ENCODE measurements at places on chromosomes 5 and 9.

GRCh38 chr9:135608999-135609317 is 30.4 kb downstream of the GLT6D1 start:
- DNase-seq: no peak

DNA sequence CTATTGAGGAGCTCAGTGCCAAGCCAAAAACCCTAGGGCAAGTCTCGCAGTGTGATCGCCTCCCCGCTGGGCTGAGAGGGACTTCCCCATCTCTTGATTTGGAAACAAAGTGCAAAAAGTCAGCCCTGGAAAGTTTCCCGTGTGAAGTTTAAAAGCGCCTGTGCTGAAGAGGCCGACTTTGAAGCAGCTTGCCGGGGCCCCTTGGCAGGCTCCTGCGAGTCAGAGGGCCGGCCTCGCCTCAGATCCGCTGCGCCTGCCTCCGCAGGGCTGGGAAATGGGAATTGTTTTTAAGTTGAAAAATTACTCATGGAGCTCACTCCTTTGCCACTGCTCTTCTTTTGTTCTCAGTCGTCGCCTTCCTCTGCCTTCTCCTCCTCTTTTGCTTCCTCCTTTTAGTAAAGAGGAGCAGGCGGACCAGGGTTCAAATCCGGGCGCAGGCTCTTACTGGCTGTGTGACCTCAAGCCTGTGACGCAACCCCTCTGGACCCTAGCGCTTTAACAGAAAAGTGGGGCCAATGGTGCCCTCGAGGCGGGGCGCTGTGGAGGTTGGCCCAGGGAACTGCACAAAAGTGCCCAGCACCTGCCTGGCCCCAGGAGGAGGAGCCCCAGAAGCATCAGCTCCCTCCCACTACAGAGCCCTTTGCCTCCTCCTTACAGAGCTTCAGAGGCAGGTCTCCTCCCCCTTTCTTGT is 14.7 kb upstream of the LHX2 start:
- no peak for DNase-seq

DNA sequence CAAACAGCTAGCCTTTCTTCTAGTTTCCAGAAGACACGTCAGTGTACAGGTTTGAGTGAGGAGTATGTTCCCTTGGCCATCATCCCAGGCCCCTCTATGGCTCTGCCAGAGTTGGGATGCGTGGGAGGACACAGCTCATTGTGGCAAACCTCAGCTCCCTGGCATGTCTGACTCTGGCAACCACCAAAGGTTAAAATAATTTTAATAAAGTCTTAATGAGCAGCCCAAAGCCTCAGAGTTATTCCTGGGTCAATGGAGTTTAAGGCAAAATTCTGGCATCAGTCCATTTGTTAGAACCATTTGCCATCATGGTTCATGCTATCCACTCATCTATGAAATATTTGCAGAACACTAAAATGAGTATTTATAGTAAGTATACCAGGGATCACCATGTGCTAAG is 79.8 kb upstream of the PAPPA start:
- no peak for DNase-seq

- no peak for DNase-seq
Measured at GRCh38 chr5:148937830-148938521, 111.6 kb downstream of the ADRB2 start.

GRCh38 chr9:10479172-10479571 is 133.6 kb downstream of the PTPRD start:
- DNase-seq: no peak

DNA sequence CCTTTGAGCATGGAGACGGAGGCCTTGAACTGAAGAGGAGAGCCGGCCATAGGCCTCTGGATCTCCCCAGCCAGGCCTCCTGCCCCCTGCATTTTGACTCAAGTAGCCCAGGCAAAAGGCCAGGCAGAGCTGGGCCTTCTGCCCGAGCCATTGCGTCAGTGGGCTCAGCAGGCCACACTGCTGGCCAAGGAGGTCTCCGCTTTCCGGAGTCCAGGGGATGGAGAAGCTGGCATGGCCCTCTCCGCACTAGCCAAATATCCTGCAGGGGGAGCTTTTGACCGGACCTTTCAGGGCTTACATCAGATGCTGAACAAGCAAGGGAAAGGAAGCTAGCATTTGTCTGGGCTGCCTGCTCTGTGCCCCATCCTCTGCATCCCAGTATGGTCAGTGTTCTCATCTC is 386.8 kb downstream of the TRIM36 start:
- no peak for DNase-seq

GRCh38 chr9:34630402-34631154 is 1.7 kb upstream of the ARID3C start:
- DNase-seq: no peak

DNA sequence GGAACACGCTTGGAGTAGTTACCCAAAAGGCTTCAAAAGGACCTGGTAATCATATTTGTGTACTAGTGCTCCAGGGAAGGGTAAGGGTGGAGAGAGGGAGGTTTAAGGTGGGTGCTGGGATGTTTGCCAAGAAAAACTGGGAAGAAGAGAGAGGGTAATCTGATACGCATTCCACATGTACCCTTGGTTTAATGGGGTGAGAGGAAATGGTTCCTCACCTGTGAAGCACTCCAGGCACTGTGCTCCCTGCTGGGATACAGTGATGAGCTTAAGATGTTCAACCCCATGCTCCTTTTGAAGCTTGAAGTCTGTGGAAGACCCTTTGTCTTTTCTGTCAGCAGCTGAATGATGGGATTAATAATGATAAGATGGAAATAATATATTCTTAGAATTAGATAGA is 98.4 kb downstream of the COX7C start:
- no peak for DNase-seq

GRCh38 chr9:108048406-108049025 is 558.9 kb upstream of the KLF4 start:
- DNase-seq: no peak

DNA sequence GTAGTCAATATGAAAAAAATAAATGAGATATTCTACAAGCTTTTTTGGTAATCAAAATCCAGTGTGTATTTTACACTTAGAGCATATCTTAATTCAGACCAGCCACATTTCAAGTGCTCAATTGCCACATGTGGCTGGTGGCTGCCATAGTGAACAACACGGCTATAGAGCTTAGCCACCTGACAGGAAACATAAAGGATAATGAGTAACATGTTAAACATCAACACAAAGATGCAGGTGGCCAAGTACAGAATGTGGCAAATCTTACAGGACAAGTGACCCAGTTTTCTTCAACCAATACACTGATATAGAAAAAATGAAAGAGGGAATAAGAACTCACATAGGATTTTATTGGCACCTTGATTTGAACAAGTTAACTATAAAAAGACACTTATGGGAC is 61.4 kb downstream of the KIF24 start:
- no peak for DNase-seq

- no peak for DNase-seq
Measured at GRCh38 chr5:12237837-12238575, 333.8 kb upstream of the CTNND2 start.

DNA sequence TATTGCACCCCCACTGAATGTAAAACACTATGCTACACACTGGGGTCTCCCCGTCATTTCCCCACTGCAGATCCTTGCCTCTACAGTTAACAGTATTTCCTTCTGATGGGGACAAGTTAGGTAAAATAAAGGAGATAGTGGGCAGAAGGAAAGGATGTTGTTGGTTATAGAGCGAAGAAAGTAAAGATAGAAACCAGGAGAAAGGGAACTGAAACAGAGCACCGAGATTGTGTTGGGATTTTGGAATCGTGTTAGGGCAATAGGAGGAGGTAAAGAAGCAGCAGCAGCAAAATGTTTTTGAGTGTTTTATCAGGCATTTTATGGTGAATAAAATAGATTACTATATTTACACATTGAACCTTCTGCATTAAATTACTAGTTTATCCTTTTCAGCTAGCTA is 60.0 kb downstream of the PAM start:
- no peak for DNase-seq

DNA sequence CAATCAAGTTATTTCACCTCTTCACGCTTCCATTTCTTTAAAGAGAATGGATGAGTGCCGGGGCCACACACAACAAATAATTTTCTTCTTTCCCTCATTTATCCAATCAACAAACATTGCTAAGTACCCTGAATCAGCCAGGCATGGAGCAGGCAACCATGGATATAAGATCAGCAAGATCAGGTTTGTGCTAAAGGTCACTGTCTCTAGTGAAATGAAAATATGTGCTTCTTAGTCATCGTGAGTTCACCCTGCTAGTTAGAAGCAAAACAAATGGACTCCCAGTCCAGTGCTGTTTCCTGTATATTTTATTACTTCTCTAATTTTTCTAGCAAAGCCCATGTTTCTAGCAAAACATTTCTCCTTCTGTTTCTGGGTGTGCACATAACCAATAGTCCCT is 629.2 kb downstream of the BNC2 start:
- no peak for DNase-seq

DNA sequence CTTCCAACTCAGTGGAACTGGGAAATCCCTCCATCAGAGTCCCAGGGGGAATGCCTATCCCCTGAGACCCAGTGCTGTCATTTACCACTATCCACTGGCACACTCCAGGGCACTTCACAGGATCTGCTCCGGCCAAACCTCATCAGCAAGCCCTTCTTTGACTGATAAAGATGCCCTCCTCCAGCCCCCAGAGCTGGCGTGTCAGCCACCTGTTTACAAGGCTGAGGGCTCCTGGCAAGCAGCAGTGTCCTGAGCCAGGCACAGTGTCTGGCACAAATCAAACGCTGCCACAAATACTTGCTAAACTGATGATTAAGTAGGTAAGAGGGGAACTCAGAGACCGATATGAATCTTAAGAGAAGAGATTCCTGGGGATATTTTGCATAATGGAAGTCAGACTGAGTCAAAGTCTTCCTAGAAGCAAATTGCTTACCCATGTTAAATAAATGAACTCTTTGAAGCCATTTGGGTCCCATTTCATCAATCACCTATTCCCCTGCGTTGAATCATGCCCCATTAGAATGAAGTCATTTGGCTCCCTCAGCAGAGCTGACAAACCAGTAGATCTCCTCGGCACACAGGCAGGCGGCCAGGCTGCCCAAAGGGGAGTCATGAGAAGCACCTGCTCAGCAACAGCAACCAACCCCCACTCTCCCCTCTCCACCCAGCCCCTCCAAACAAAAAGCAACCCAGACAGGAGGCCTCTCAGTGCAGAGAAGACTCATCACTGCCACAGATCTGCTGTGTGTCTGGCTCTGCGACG is 97.4 kb downstream of the CDK5RAP2 start:
- no peak for DNase-seq

- DNase-seq: no peak
Measured at GRCh38 chr5:41796061-41796460, 74.2 kb downstream of the OXCT1 start.

DNA sequence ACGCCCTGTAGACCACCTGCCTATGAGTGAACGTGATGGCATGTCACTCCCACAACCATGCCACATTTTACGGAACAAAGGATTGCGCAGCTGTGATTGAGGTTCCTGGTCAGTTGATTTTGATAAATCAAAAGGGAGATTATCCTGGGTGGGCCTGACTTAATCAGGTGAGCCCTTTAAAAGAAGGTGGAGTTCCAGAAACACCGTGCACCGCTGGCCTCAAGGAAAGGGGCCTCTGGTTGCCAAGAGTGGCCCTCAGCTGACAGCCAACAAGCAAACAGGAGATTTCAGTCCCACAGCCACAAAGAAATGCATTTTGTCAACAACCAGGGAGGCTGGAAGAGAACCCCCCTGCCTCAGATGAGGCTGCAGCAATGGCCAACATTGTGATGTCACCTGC is 19.0 kb downstream of the TRIM7 start:
- no peak for DNase-seq

DNA sequence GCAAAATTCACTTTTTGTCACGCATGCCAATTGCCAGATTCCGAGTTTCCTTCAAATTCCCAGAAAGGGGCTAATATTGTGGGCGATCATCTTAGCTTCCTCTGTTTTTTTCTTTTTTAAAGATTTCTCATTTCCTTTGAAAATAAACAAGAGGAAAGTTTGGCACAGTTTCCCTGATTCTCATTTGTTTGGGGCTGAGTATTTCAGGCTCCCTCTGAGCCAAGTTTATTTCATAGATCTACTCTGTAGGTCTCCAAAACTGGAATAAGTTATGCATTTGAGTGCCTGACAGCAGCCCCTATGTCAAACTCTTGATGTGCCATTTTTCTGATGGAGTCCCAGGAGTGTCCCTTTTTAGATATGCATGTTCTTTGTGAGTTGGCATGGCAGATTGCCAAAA is 1297.2 kb upstream of the WWC1 start:
- no peak for DNase-seq

- DNase-seq: no peak
Measured at GRCh38 chr9:38211002-38211401, 142.0 kb upstream of the SHB start.

- DNase-seq: no peak
Measured at GRCh38 chr9:115777610-115778009, 376.0 kb upstream of the PAPPA start.

GRCh38 chr9:132793606-132794580 is 84.2 kb downstream of the AK8 start:
- no peak for DNase-seq

DNA sequence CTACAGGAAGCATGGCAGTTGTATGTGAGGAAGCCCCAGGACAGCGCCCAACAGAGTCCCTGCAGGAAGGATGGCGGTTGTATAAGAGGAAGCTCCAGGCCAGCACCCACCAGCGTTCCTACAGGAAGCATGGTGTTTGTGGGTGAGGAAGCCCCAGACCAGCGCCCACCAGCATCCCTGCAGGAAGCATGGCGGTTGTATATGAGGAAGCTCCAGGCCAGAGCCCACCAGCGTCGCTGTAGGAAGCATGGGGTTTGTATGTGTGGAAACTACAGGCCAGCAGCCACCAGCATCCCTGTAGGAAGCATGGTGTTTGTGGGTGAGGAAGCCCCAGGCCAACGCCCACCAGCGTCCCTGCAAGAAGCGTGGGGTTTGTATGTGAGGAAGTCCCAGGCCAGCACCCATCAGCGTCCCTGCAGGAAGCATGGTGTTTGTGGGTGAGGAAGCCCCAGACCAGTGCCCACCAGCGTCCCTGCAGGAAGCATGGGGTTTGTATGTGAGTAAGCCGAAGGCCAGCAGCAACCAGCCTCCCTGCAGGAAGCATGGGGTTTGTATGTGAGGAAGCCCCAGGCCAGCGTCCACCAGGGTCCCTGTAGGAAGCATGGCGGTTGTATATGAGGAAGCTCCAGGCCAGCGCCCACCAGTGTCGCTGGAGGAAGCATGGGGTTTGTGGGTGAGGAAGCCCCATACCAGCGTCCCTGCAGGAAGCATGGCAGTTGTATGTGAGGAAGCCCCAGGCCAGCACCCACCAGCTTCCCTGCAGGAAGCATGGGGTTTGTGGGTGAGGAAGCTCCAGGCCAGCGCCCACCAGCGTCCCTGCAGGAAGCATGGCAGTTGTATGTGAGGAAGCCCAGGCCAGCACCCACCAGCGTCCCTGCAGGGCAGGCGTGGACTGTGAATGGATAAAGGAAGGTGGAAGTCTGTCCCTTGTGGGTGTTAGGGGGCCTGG is 79.0 kb downstream of the DAP start:
- no peak for DNase-seq

- no peak for DNase-seq
Measured at GRCh38 chr9:114355821-114356220, 26.2 kb downstream of the ORM2 start.

- DNase-seq: no peak
Measured at GRCh38 chr9:114884787-114885452, 45.5 kb downstream of the TNFSF8 start.

All from CD4-positive, alpha-beta T cell treated with Interleukin-15 for 4 hours (primary cell).